Neuronal stem cell (in vitro differentiated cells): ENCODE measurements at places on chromosomes 7 and 10.

DNA sequence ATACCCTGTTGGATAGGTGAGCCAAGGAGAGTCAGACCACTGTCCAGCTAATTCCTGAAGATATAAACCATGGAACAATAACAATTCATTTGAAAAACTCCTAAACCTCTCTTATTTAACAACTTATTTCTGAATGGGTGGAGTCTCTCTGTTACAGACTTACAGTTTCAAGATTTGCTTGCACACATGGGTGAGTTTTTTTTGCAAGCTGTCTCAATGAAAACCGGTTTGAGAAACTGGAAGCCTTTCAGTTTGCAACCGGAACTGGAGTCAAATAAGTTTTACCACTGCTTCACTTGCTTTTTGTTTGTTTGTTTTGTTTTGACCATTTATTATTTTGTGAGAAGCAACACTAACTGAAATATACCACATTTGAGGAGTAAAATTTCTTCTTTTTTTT, 243.8 kb downstream of the MTERF1 start:
- no peak for DNase-seq

DNA sequence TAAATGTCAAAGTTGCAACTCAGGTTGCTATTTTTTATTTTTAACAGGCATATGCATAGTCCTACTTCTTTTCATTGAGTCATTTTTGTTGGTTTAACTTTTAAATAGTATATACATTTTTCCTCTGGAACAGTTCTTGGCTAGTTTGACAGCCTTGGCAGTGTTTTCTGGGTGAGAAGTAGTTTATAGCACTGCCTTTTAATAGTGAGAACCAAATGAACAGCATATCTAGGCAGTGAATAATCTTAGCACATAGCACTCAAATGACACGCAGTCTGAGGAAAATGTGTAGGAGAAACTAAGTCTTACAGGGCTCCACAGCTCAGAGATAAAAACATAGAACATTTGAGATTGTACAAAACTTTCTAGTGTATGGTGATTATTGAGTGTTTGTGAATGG, 265.5 kb upstream of the POT1 start:
- no peak for DNase-seq

DNA sequence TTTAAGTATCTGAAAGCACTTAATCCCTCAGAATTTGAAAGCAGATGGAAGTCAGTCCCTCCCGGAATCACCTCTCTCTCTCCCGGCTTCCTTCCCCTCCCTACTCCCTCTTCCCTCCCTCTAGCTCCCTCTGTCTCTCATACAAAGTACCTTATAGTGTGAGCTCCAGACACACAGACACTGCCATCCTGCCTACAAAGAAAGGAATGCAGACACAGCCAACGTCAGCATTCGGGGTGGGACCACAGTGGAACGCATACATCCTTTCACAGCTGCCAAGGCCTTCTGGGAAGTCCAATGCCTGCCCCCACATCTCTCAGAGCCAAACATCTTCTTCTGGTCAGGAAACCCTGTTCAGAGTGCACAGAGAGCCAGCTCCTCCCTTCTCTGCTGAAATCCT, 9.3 kb downstream of the NOD1 start:
- peak; percentile 58 for DNase-seq

DNA sequence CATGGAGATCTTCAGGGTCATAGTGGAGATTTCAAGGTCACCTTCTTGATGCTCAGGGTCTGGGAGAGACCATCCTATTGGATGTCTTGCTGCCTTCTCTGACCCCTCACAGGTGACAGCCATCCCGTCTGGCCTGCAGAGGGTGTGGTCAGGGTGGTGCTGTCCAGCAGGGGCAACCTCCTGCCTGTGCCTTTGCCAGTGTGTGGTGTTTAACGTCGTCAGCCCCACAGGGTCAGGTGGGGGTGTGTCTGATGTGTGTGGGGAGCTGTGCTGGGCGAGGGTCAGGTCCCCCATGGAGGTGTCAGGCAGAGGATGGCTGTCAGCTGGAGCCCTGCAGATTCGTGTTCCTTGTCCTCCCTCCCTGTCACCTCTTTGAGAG, 16.5 kb downstream of the ADCY1 start:
- no peak for DNase-seq

GRCh38 chr7:21338728-21339164, 89.1 kb upstream of the SP4 start:
- no peak for DNase-seq
